Smooth muscle cell of bladder (primary cell): ENCODE measurements at places on chromosomes 11 and 22. TPM values are rescaled to one million over a fixed set of nuclear protein-coding genes. Genes with fewer than 3 reads are reported as not detected.

Gene POU2AF3
- 0.14 TPM in 1 of 2 replicates, not detected in the other for total RNA-seq

Gene MOB2
- 24.3 and 25.2 TPM in 2 replicates for total RNA-seq

Gene HPX
- 0.43 and 0.46 TPM in 2 replicates for total RNA-seq

Gene CREBZF
- 31.0 and 32.4 TPM in 2 replicates for total RNA-seq

Gene KCNJ5
- total RNA-seq, result under 0.01 TPM in 2 replicates

Gene GDPD4
- total RNA-seq, result not detected in 2 replicates

Gene CLTCL1
- 7.0 and 7.8 TPM in 2 replicates for total RNA-seq

Gene ANGPTL5
- total RNA-seq, result under 0.01 TPM in 2 replicates

Gene TRIM66
- 6.0 and 7.6 TPM in 2 replicates for total RNA-seq

Gene KCNK7
- 0.09 and 0.43 TPM in 2 replicates for total RNA-seq

Gene KRTAP5-1
- total RNA-seq, result not detected in 2 replicates
